H1 (cell line): ENCODE measurements at places on chromosomes 1 and 21. TPM values are rescaled to one million over a fixed set of nuclear protein-coding genes. Genes with fewer than 3 reads are reported as not detected.
A peak's percentile ranks its signal among the peaks of the same experiment; 100 is the strongest.

Gene PLEKHA6
- 17.0 and 20.2 TPM in 2 replicates for total RNA-seq

Gene KIAA1614
- 2.6 and 3.1 TPM in 2 replicates for total RNA-seq

Gene PLD5
- total RNA-seq = 7.5 and 8.5 TPM in 2 replicates

Gene APOBEC4
- total RNA-seq = not detected in 2 replicates

Gene UBR4
- 148 and 152 TPM in 2 replicates for total RNA-seq

Gene TCHHL1
- not detected in 2 replicates for total RNA-seq

GRCh38 chr1:118986555-118987467 lies 1.3 kb downstream of the TBX15 start:
- DNase-seq = no peak

DNA sequence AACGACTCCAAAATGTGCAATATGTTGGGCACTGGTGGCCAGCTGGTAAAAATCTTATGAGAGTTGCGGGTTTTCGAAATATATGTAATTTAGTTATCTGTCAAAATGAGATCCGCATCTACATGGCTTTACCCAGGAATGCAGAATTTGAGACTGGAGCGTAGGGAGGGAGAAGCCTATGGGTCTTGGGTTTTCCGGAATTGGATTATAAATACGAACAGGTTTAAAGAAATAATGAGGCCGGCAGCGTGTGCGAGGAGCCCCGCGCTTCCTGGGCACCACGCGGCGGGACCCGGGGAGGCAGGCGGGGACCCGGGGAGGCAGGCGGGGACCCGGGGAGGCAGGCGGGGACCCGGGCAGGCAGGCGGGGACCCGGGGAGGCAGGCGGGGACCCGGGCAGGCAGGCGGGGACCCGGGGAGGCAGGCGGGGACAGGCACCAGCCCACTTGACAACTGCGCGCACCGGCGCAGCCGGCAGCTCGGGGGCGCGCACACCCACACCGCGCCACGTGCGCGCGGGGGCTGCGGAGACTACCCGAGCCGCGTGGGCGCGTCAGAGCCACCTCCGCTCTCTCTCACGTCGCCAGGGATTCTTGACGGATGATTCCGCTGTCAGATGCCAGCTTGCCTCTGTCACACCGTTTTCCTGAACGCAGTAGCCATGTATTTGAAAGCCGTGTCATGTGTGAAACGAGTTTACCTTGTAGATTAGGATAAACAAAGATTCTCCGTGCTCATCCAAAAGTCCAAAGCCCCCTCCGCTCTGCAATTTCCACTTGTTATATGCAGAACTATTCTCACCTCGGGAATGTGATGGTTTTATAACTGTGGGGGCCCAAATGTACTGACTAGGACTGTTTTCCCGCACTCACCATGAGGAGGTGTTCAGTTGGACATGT lies 54.3 kb upstream of the HNRNPU start:
- peak; percentile 59 for DNase-seq

DNA sequence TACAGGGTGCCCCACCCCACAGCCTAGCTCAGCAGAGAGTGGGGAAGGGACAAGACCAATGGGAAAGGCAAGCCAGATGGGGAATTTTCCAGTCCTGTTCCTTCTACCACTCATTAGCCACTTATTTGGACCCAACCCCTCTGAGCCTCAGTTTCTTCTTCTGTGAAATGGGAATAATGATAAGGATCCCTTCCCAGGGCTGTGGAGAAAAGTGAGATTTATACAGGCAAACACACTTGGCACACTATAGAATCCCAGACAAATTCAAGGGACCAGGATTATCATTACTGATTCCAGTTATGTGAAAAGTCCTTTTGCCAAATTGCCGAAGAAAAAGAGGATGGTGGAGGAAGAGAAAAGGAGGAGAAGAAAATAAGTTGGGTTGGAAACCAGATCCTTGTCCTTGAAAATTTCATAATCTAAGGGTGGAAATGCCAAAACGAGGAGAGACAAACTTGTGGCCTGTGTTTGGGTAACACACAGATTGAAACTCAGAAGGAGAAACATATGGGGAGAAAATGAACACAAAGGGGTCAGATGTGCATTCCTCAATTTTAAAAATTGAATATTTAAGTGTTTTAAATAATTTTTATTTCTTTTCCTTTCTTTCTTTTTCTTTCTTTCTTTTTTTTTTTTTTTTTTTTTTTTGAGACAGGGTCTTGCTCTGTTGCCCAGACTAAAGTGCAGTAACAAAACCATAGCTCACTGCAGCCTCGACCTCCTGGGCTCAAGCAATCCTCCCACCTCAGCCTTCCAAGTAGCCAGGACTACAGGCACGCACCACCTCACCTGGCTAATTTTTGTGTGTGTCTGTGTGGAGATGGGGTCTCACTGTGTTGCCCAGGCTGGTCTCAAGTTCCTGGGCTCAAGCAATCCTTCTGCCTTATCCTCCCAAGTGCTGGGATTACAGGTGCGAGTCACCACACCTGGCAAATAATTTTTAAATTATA lies 9.6 kb downstream of the CAPN2 start:
- DNase-seq = no peak

GRCh38 chr1:17123196-17124045 lies 4.2 kb upstream of the PADI2 start:
- no peak for DNase-seq

GRCh38 chr21:38352536-38353219 lies 95.9 kb downstream of the KCNJ15 start:
- DNase-seq = peak; percentile 84

DNA sequence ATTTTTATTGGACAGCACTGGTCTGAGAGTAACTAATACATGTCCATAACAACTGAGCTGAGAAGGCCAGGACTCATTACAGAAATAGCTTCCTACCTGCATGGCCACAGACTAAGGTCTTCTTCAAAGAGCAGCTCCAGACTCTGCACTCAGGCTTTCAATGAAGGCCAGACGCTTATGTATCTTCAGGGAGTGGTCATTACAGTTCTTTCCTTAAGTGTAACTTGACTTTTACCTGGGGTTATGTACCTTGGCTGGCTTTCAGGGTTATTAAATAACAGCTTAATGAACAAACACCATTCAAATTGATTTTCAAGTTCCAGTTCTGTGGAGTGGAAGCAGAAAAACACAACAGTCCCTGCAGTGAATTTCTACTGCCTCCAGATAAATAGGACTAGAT lies 23.8 kb upstream of the SLC22A15 start:
- DNase-seq = no peak

GRCh38 chr1:228968891-228969606 lies 233.8 kb downstream of the RHOU start:
- no peak for DNase-seq

DNA sequence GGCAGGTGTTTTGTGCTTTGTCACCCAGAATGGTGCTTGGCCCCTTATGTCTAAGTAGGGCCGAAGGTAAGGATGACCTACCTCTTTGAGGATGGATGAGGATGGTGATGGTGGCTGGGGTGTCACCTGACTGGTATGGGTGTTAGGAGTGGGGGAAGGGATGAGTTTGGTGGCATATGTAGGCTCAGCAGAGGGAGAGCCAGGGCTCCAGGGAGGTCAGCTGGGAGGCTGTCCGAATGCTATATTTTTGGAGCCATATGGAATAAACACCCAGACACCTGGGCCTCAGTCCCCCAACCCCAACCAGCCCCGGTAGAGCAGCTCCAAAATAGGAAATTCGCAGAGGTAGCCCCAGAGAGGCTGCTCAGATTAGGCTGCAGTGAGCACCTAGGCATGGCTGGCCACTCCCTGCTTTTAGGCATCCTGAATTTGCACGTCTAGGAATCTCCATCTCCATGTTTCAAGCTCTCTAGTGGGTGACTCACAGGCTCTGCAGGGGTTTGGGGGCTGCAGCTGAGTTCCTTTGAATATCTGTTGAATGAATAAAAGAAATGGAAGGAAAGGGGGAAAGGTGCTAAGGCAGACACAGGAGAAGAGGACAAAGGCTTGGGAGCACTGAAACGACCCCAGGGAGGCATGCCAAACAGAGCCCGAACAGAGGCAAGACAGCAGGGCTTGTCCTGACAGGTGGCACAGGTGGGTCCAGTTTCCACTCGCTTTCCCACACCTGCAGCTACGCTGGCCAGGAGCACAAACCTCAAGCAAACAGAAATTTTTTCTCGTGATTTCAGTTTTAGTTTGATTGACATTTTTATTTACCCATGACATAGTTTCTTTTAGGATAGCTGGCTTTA lies 135.3 kb upstream of the EDN2 start:
- DNase-seq = peak; percentile 43
